ENCODE measurements at places on chromosomes 13 and 19. TPM values are rescaled to one million over a fixed set of nuclear protein-coding genes. Genes with fewer than 3 reads are reported as not detected.

PGLYRP1 gene
- not detected for total RNA-seq

PCDH8 gene
- total RNA-seq, result not detected

CGB5 gene
- total RNA-seq, result not detected

SPRED3 gene
- total RNA-seq, result 0.97 TPM

ZNF428 gene
- total RNA-seq, result 15.4 TPM

SULT2B1 gene
- total RNA-seq, result not detected

KLK12 gene
- total RNA-seq, result not detected

ATCAY gene
- not detected for total RNA-seq

CGB8 gene
- total RNA-seq, result not detected

GNA15 gene
- 0.87 TPM for total RNA-seq

AZU1 gene
- 0.35 TPM for total RNA-seq

LRRC63 gene
- 25.2 TPM for total RNA-seq

KCNN1 gene
- 0.10 TPM for total RNA-seq

LRP3 gene
- total RNA-seq, result 9.9 TPM

CD79A gene
- not detected for total RNA-seq

SBNO2 gene
- 28.0 TPM for total RNA-seq

KLK4 gene
- total RNA-seq, result not detected

DENND1C gene
- 0.17 TPM for total RNA-seq

SLC7A9 gene
- not detected for total RNA-seq

PEG3 gene
- not detected for total RNA-seq

ZNF77 gene
- total RNA-seq, result 4.6 TPM

ZNF616 gene
- total RNA-seq, result 5.7 TPM

RPS19 gene
- total RNA-seq, result 2,127 TPM

DKKL1 gene
- total RNA-seq, result not detected

STOML3 gene
- not detected for total RNA-seq

ZNF534 gene
- not detected for total RNA-seq

TMEM150B gene
- total RNA-seq, result not detected

CD177 gene
- total RNA-seq, result not detected

TTC9B gene
- not detected for total RNA-seq

ESD gene
- 128 TPM for total RNA-seq

RNF6 gene
- total RNA-seq, result 48.4 TPM

ZNRF4 gene
- not detected for total RNA-seq

MRPL34 gene
- total RNA-seq, result 55.1 TPM

ATP5F1D gene
- total RNA-seq, result 37.2 TPM

SYDE1 gene
- total RNA-seq, result 10.8 TPM

COL5A3 gene
- total RNA-seq, result 0.12 TPM

TNFSF9 gene
- 35.4 TPM for total RNA-seq

LYPD3 gene
- total RNA-seq, result 0.29 TPM

Data from NCI-H460 (cell line).